NCI-H2107 (cell line): ENCODE measurements at places on chromosomes 5 and 9.

DNA sequence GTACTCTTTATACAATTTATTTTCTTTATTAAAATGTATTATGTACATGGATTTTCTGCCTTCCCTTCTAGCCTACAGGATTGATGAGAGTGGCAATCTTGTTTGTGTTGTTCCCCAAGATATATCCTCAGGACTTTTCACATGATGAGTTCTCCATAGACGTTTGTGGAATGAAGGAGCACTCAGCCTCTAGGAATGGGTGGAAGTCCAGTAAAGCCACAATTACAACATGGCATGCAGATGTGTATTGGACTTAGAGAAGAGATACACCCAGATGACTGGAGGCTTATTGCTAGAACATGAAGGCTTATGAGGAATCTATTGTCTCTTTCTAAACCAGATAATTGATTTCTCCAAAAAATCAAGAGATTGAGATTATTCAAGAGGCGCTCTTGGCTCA lies 8.2 kb upstream of the DOCK2 start:
- no peak for DNase-seq

DNA sequence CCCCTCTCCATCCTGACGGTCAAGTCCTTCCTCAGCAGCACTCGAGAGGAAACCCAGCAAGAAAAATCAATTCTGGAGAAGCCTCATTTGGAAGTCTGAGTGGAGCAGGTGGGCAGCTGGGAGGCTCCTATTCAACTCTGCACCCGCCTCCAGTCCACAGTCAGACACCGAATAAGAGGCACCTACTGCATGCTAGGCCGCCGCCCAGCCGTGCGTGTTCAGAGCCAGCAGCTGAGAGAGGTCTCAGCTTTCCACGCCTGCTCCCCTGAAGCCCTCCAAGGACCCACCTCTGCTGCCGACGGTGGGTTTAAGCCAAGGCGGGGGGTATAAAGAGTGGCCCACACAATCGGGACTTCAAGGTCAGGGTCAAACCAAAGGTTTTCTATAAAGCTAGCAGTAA lies 41.9 kb downstream of the VAV2 start:
- peak; percentile 68 for DNase-seq

DNA sequence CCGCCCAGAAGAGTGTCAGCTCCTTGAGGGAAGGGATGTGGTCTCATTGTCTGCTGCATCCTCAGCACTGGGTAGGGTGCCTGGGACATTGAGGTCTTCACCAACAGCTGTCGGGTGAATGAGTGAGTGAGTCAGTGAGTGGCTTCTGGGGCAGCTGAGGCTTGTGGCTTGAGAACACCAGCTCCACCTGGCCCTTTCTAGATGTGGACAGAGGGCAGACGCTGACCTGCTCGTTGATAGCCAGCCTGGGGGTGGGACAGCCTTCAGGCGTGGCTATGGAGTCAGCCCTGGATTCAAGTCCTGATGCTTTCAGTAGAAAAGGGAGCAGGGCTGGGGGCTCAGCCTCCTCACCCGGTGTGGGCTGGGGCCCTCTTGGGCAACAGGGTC lies 215.1 kb downstream of the C9orf50 start:
- no peak for DNase-seq

DNA sequence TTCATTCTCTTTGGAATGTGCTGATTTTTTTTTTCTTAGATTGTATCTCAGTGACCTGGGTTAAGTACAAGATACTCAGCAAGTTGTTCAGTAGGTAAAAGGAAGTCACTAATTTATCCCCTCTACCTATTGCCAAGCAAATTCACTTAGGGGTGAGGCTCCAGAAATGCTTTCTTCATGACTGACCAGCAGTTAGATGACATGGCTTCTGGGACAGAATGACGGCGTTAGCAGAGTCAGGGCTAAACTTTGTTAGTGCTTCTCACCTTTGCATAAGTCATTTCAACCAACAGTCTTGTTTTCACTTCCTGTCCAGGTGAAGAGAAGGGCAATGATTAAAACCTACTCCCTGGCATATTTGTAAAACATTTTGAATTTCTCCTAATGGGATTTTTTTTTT lies 20.2 kb upstream of the MTAP start:
- no peak for DNase-seq

DNA sequence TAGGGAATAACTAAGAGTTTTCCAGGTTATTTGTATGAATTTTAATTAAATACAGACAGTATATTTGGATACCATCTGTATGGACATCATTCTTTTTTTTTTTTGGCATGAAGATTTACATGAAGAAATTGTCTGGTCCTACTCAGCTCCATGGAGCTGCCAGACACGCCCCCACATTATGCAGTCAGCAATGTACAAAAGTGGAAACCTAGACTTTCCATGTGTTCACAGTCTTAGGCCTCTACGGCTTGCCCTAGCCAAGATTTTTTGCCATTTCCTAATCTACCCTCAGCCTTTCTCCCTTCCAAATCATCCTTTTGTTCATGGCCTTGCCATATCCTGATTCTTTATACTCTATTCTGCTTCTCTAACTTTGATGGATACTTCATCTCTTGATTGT lies 207.1 kb downstream of the SGCD start:
- no peak for DNase-seq

GRCh38 chr5:171595401-171595800 lies 176.0 kb downstream of the FGF18 start:
- no peak for DNase-seq

GRCh38 chr5:178234750-178235587 lies 2.4 kb upstream of the PHYKPL start:
- no peak for DNase-seq

GRCh38 chr5:116225281-116225922 lies 140.6 kb downstream of the COMMD10 start:
- DNase-seq, result no peak

DNA sequence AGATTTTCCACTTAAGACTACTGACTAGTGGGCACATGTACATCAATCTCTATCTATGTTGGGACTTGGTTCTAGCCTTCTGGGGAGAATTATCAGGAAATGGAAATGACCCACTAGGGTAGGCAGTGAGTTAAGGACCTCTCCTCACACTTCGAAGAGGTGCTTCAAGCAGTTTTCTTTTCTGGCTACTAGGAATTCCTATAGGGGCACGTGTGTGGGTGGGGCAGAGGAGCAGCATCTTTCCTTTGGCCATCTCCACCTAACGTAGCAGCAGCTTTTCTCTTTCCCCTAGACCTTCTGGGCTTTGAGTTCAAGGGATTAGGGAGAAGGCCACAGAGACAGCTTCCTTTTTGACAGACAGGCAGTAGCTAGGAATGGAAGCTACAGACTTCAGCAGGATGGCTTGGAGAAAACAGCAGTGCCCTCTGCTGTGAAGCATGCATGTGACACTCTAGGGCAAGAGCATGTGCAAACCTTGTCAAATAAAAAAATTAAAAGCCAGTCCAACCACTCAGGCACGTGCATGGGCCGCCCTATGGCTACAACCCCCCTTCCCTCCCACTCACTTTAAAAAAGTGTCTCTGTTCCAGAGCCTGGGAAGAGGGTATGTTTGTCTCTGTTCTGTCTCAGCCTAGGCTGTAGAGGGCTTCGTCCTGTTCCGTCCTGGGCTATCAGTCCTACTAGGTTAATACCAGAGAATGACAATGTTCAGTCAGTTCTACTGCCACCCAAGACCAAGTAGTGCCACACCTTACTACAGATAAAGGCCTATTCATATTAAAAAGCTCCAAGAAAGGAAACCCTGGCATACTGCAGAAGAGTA lies 8.7 kb upstream of the GFRA3 start:
- no peak for DNase-seq

DNA sequence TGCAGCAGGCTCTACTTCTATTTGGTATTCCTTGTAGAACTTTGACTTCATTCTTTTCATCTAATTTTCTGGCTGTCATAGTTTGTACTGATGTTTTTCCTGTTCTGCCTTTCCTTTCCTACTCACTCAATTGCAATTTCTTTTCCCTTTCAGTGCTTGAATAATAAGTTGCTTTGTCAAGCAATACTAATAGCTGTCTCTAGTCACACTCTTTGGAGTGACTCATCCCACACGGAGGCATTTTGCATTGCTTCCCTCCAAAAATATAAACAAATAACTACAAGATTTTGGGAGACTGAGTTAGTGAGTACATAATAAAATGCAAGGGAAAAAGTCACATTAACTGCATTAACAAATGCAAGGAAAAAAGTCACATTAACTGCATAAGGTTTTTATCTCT lies 465.9 kb downstream of the CDH9 start:
- no peak for DNase-seq

- DNase-seq, result no peak
Measured at GRCh38 chr9:93645149-93645889, 68.9 kb downstream of the PHF2 start.

DNA sequence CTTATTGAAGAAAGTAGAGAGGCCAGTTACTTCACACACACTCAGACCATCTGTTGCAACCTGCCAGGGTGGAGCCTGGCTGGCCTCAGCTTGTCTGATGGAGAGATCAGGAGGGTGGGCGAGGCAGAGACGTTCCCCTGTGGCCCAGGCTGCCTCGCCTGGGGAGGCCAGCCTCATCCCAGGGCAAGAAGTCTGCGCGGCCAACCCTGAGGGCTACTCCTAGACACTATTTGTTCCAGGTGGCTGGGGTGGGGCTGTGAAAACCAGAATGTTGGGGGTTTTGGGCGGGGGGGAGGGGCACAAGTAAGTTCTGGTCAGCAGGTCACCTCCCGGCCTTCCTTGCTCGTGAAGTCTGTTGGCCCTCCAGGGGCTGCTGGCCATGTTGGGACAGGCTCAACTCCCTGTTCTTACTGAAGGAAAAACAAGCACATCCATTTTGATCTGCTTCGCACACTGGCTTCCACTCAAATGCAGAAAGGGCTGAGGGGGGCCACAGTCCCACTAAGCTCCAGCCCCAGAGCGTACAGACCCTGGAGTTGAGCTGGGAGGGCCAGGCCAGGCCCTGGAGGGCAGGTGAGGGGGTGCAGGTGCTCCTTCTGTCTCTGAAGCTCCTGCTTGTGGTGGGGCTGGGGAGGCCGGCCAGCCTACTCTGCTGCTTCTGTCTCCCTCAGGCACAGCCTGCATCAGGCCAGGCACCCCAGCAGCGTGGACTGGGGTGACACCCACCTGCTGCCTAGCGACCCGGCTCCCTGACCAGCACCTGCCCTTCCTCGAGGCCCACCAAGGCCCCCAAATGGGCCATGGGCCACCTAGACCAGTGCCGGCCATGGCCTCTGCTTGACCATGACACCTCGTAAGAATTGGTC lies 46.6 kb downstream of the SECISBP2 start:
- no peak for DNase-seq

GRCh38 chr9:36151316-36152210 lies 15.0 kb downstream of the GLIPR2 start:
- DNase-seq, result no peak

- DNase-seq, result no peak
Measured at GRCh38 chr5:132073231-132074013, at the start of gene CSF2. CSF2 (plus strand) TSS chr5:132073789; CDS start chr5:132073824, 35 bp downstream.

DNA sequence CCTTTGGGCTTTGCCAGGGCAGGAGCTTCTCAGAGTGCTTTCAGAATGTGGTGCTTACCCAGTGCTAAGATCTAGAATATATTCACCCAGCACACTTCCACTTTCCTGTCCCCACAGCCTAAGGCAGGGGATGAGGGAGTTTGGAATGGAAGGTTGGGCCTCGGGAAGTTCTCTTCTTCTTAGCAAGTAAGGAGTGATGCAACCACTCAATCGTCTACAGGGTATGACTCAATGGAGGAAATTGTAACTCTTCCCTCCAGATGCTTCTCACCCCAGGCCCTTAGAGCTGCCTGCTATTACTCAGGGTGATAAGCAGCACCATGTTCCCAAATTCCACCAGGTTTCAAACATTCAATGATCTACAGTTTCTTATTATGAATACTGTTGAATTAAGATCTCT lies 30.8 kb upstream of the AGGF1 start:
- no peak for DNase-seq
